ENCODE measurements at places on chromosomes 6 and 20. TPM values are rescaled to one million over a fixed set of nuclear protein-coding genes. Genes with fewer than 3 reads are reported as not detected.

Gene IPCEF1
- total RNA-seq = not detected

- no peak for DNase-seq
These were observed 9.1 kb upstream of the BTNL2 start for GRCh38 chr6:32416036-32416435.

Gene CDH4
- total RNA-seq = 8.8 TPM

- peak; percentile 74 for DNase-seq
These were observed 52.2 kb downstream of the MARCKS start for GRCh38 chr6:113909224-113909856.

DNA sequence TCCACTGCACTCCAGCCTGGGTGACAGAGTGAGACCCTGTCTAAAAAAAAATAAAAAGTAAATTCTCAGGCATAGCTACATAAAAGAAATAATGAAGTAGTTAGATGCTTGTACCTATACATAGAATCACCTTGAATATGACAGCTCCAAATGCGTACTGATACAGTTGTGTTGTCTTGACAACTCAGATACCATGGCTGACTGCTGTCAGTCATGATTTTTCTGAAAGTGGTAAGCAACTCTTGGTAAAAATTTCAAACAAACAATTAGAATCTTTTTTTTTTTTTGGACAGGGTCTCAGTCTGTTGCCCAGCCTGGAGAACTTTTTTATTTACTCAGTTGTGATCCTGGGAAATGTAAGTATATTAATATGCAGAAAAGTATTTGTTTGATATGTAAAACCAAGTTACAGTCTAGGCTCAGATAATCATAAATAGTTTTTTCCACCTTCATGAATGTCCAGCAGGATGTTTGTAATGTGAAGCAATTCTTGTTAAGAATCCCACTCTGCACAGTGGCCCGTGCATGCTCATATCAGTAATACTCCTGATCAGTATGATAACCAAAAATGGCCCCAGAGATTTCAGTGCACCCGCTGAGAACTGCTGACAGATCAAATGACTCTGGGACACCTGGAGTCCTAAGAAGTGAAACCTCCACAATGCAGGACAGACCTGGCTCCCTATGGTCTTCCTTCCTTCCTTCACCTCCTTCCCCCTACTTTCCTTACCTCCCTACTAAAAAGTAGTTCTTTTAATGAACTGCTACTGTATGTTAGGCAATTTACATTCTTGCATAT is 14.0 kb upstream of the MAPK13 start:
- no peak for DNase-seq

GRCh38 chr6:52077961-52078625 is 9.3 kb downstream of the PKHD1 start:
- DNase-seq = no peak

- DNase-seq = no peak
These were observed 35.8 kb downstream of the DTNBP1 start for GRCh38 chr6:15626878-15627674.

DNA sequence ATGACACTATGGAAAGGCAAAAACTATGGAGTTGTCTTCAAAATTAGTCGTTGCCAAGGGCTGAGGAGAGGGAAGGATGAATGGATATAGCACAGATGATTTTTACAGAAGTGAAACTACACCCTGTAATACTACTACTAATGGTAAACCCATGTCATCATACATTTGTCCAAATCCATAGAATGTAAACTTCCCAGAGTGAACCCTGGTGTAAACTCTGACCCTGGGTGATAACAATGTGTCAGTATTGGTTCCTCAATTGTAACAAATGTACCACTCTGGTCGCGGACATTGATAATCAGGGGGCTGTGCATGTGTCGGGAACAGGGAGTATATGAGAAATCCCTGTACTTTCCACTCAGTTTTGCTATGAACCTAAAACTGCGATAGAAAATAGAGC is 72.2 kb downstream of the CNBD2 start:
- DNase-seq = no peak

DNA sequence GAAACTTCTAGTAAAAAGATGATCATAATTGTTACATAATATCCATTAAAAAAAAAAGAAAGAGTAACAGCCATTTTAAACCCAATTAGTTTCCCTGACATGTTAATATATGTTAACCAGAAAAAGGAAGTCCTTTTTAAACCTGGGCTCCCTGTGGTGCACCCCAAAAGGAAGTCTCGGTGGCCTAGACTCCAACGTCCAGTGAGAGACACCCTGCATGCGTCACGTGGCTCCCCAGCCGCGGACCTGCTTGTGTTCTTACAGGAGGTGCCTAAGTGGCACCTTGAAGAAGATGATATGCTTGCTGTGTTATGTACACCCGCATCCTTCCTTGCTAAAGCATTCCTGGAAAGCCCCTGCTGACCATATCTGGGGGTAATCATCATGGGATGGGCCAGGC is 50.1 kb downstream of the FOXC1 start:
- DNase-seq = no peak

Gene HLA-DPA1
- total RNA-seq = not detected

- no peak for DNase-seq
These were observed 67.8 kb downstream of the LY86 start for GRCh38 chr6:6656287-6656686.

DNA sequence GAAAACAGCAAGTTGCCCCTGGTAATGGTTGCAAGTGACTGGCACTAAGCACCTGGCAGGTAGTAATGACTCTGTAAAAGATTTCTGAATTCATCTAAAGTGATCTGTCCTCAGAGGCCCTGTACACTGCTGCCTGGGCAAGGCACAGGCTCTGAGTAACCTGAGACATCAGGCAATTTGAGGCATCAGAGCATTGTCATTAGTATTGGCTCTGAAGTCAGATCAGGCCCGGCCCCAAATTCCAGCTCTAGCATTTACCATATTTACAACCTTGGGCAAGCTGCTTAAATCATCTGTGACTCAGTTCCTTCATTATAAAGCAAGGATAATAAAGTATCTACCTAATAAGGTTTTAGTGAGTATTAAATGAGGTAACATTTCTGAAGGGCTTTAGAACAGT is 17.3 kb upstream of the TENT5A start:
- no peak for DNase-seq

DNA sequence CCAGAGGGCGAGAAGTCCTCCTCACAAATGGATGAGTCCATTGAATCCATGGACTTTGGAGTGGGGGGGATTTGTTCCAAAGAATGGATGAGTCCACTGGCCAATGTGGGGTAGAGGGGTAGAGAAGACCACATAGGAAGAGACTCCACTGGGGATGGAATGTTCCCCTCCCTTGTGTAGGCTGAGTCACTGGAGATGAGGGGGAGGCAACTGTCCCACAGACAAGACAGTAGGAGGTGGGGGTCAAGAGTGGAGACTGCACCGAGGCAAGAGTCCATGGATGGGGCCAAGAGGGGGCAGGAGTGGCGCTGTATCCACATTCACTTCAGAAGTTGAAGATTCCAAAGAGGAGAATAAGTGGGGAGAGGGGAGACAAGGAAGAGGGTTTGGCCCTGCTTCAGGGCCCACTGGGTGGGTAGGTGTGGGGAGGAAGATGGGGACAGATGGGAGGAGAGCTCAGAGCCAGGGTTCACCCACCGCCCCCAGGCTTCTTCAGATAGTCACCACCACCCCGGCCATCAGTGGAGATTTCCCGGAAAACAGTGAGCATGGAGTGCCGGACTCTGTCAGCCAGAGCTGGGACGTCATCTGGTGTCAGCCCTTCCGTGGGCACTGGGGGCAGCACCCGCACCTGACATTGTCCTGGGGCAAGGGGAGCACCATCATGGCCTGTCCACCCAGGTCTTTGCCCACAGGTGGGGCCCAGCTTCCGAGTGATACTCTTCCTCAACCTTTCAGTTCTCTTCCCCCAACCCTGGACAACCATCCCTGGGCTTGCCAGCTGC is 4.6 kb downstream of the EGFL8 start:
- DNase-seq = no peak

Gene SUMO4
- total RNA-seq = not detected

Gene CEBPB
- total RNA-seq = 21.6 TPM

GRCh38 chr6:159633196-159633595 is 59.8 kb downstream of the SOD2 start:
- DNase-seq = no peak

- no peak for DNase-seq
These were observed 195.3 kb downstream of the UTRN start for GRCh38 chr6:144480473-144480872.

Gene DNAJC5
- total RNA-seq = 38.6 TPM

Gene SGK2
- not detected for total RNA-seq

Gene ASIP
- not detected for total RNA-seq

Gene SLC44A4
- total RNA-seq = 0.18 TPM

- no peak for DNase-seq
These were observed 61.4 kb upstream of the LOC128125822 start for GRCh38 chr6:63510849-63511248.

DNA sequence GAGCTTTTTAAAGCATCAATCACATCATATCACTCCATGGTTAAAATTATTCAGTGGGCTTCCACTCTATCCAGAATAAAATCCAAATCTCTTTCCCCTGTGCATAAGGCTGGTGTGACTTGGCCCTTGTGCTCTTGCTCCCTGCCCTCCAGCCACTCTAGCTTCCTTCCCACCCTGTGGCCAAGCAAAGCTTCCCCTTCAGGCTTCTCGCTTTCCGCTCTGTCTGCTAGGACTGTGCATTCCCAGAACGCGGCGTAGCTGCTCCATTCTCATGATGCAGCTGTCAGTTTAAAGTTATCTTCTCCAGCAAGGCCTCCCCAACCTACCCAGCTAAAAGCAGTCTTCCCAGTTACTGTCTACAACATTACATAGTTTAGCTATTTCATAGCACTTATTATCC is 19.4 kb upstream of the KCNK16 start:
- no peak for DNase-seq

- DNase-seq = no peak
These were observed 568.0 kb upstream of the MARCKS start for GRCh38 chr6:113289166-113289565.

Gene RIMS4
- total RNA-seq = 10.9 TPM

Gene KIAA1755
- not detected for total RNA-seq

GRCh38 chr6:119865466-119866350 is 516.1 kb upstream of the MAN1A1 start:
- no peak for DNase-seq

DNA sequence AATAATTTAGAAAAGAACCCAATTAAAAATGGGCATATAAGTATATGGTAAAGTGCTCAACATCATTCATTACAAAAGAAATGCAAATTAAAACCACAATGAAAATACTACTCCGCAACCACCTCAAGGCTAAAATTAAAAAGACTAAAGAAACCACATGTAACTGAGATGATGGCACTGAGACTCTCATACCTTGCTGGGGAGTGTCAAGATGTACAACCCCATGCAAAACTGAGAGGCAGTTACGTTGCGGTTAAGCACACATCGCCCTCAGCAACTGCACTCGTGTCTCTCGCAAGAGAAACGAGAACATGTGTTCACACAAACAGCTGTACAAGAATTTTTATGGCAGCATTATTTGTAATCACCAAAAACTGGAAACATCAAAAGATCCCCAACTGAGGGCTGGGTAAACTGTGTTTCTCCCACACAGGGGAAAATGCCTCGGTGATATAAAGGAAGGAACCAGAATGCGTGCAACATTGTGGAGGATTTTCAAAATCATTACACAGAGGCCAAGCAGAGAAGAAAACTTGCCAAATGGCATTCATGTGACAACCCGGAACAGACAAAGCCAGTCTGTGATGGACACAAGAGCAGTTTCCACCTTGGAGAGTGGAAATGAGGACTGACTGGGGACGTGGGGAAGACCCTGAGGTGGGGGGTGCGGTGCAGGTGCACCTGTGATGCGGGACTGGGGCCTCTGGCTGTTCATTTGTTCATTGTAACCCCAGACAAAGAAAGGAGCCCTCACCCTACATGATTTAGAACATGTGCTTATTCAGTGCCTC is 144.9 kb downstream of the WDR27 start:
- DNase-seq = no peak

- no peak for DNase-seq
These were observed 85.4 kb upstream of the MYLIP start for GRCh38 chr6:16043171-16044135.

DNA sequence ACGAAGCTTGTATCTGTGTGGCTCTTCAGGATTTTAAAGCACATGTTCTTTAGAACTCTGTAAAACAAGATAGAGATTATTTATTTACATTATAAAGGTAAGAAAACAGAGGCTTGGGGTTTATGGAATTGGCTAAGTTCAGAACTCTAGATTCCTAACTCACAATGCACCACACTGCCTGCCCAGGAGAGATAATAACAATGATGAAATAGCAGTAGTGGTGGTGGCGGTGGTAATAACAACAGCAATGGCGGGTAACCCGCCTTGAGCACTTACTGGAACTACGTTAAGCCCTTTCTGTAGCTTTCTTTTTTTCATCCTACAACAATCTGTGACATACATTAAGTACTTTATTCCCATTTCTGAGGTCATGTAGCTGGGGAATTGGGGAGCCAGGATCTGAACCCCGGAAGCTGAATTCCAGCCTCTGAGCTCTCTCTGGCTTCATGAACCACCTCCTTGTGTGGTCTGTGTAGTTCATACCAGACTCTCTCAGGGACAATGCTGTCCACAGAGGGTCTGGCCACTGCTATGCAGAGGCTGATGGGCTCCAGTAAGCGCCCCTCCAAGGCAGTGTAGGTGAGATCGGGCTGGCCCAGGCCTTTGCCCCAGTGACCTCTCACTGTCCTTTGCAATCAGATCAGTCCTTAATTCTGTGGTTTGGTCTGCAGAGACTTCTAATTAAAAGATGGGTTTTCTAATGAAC is 260.9 kb downstream of the SLC24A3 start:
- DNase-seq = no peak

- no peak for DNase-seq
These were observed 30.6 kb downstream of the PTCHD4 start for GRCh38 chr6:48080227-48081009.

GRCh38 chr6:64580346-64580745 is 944.7 kb downstream of the PHF3 start:
- DNase-seq = no peak

DNA sequence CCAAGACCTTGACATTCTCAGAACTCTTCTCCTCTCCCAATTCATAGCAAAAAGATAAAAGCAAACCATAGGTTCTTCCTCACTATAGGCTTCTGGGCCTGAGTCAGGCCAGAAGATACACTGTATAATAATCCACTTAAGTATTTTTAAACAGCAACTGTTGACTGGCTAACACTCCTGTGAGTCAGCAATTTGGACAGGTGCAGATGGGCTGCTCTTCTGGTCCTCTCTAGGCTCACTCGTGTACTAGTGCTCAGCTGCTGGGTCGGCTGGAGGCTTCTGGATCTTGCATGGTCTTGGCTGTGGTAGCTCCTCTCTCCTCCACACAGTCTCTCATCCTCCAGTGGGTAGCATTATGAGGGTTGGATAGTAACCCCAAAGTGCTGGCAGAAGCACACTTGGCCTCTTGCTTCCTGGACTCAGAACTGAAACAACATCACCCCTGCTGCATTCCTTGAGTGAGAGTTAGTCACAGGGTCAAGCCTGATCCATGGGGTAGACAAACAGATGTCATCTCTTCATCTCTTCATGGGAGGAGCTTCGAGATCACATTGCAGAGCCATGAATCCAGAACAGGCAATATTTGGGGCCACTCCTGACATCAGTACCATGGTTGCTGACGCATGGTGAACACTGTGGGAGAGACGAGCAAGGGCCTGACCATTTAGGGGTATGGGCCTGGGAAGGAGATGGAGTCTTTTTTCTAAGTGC is 86.9 kb downstream of the C6orf118 start:
- no peak for DNase-seq

Gene POM121L2
- total RNA-seq = not detected

- no peak for DNase-seq
These were observed 27.4 kb downstream of the TTI1 start for GRCh38 chr20:38005903-38006302.

GRCh38 chr6:82603871-82604270 is 240.3 kb downstream of the TPBG start:
- DNase-seq = no peak

Gene MUCL3
- not detected for total RNA-seq

- no peak for DNase-seq
These were observed 8.4 kb upstream of the ZBTB24 start for GRCh38 chr6:109491207-109491938.

Measured in G401 (cell line).